ENCODE measurements at places on chromosomes 6 and 20. TPM values are rescaled to one million over a fixed set of nuclear protein-coding genes. Genes with fewer than 3 reads are reported as not detected.

GRCh38 chr6:54070025-54070424 lies 41.2 kb upstream of the MLIP start:
- ATAC-seq = no peak

Gene GSTA2
- 1.4 TPM for total RNA-seq

- ATAC-seq = no peak
These were observed 60.3 kb upstream of the DEK start for GRCh38 chr6:18324706-18325042.

GRCh38 chr6:22279427-22279826 lies 17.4 kb downstream of the PRL start:
- no peak for ATAC-seq

- ATAC-seq = peak; percentile 16
These were observed 840 bp downstream of the PPP1R3D start for GRCh38 chr20:59939052-59939878.

DNA sequence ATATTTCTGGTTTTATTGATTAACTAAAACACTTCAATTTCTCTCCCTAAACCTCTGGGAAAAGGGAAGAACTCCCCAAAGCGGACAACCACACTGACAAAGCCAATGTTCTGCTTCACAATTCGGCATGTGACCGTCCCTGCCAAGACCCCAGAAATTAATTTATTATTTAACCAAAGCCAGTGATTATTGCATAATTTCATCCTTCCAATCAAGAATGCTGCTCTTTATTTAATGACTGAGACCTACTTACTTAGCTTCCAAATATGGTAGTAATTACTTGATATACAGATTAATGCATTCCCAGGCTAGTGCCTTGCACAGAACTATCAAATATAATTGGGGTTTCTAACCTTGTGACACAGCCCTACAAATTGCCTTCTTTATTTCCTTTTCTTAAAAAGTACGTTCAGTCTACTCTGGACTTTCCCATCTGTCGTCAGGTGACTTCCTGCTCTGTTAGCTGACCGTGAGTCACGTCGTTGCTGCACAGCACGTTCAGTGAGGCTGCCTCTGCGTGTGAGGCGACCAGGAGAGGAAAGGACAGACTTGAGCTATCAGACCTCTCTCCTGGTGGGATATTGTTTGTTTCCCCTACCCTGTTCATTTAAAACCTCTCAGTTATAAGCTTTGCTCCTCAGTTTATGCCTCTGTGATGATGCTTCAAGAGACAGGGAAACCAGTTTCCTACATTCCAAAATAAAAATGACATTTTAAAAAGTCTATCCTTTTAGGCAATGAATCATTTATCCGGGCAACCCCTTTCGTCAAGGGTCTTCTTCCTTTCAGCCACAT lies 55.7 kb upstream of the TNFAIP3 start:
- peak; percentile 77 for ATAC-seq

Gene ABHD16B
- total RNA-seq = not detected

DNA sequence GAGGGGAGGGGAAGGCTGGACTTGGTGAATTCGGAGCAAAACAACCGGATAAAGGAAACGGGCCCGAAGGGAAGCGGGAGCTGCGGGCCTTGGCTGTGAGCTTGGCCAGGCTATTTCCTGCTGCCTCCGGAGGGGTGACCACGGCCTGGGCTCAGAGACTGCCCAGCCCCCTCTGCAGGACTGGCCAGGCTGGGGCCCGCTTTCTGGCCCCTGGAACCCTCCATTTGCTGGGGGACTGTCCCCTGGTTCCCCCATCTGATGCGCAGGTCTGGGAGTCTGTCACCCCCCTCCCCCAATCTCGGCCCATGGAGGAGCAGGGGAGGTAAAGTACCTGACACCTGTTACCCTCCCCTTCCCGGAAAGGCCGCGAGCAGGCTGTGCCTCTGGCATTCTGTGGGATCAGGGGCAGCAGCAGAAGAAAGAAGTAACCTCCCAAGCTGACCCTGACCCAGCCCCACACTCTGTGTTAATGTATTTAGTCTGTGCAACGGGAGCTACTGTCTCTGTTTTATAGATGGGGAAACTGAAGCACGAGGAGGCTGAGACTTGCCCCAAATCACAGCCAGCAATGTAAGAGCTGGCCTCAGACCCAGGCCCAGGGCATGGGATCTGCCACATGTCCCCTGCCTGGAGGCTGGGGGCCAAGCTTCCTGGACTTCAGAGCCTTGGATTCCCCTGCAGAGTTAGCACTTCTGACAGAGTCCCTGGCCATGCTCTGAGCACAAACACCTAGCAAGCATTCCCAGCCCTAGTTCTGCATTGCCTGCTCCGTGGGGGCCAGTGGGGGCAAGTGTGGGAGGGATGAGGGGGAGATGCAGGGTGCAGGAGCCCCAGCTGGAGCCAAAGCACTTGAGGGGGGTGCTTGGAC lies 3.5 kb downstream of the C20orf204 start:
- ATAC-seq = no peak

Gene ARMC2
- 3.6 TPM for total RNA-seq

- ATAC-seq = no peak
These were observed 211.4 kb downstream of the HACE1 start for GRCh38 chr6:104648347-104648746.

DNA sequence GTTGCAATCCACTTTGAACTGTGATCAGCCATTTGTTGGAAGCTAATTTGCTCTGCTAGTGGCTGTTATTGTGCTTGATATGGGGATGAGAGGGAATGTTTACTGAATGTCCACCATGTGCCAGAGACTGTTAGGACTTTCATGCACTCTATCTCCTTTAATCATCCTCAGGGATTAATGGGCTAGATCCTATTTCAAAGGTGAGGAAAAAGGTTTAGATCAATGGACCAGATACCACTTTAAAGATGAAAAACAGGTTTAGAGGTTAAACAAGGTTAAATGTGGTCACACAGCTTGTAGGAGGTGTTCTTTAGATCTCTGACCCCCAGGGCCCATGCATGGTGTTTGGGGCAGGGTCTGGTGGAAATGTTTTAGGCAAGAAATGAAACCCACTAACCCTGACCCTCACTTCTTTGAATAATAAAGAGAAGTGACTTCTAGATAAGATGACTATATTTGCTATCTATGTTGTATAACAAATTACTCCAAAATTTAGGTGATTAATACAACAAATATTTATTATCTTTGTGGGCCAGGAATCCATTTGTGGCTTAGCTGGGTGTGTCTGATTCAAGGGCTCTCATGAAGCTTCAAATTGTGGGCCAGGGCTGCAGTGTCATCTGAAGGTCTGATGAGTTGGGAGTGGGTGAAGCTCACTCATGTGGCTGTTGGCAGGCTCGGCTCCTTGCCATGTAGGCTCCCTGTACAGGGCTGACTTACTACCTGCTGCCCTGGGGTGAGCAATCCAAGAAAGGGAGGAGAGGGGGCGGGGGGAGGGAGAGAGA lies 127.8 kb upstream of the FOXA2 start:
- no peak for ATAC-seq

Gene HLA-DPB1
- 86.3 TPM for total RNA-seq

- ATAC-seq = no peak
These were observed 64.4 kb downstream of the FILIP1 start for GRCh38 chr6:75429061-75429703.

Gene PRSS35
- total RNA-seq = 0.46 TPM

Gene SIRPB1
- 6.9 TPM for total RNA-seq

Gene METTL24
- 21.1 TPM for total RNA-seq

GRCh38 chr6:106973018-106973835 lies 1.3 kb downstream of the CD24 start:
- ATAC-seq = no peak

Gene DLL1
- total RNA-seq = 6.8 TPM

Gene FAM217B
- 8.1 TPM for total RNA-seq

DNA sequence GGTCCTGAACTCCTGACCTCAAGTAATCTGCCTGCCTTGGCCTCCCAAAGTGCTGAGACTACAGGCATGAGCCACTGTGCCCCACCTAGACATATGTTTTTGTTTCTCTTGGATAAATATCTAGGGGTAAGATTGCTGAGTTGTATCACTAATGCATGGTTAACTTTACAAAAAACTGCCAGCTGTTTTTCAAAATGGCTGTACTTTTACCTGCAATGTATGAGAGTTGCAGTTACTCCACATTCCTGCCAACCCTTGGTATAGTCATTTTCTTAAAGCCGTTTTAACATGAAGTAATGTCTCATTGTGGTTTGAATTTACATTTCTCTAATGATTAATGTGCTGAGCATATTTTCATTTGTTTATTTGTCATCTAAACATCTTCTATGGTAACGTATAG lies 289.7 kb downstream of the UTRN start:
- ATAC-seq = no peak

Gene DSP
- total RNA-seq = 6.9 TPM

Gene CDC5L
- total RNA-seq = 32.1 TPM

Gene MAS1
- not detected for total RNA-seq

- no peak for ATAC-seq
These were observed 13.8 kb upstream of the SDHAF4 start for GRCh38 chr6:70552974-70553373.

- ATAC-seq = no peak
These were observed 127.1 kb upstream of the ZFP64 start for GRCh38 chr20:52318651-52319050.

Gene KCNQ2
- 0.40 TPM for total RNA-seq

GRCh38 chr20:62479156-62479555 lies 3.4 kb upstream of the GATA5 start:
- ATAC-seq = no peak

Gene RREB1
- total RNA-seq = 33.6 TPM

Gene HCRTR2
- total RNA-seq = not detected
